ENCODE measurements at places on chromosomes 7 and 10.

DNA sequence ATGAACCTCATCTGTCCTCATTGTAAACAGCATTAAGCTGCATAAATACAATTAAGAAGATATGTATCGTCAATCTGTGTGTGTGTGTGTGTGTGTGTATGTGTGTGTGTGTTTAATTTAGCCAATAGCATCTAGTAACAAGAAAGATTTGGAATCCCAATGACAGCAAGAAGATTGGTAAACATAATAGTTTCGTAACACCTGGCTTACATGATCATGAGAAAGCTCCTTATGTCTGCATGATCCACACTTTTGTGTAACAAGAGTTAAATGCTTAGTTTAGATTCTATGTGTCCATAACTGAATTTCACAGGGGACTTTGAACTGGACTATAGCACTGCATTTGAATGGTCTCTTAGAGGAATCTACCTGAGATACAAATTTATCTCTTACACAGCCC lies 191.0 kb upstream of the BET1 start:
- no peak for DNase-seq

DNA sequence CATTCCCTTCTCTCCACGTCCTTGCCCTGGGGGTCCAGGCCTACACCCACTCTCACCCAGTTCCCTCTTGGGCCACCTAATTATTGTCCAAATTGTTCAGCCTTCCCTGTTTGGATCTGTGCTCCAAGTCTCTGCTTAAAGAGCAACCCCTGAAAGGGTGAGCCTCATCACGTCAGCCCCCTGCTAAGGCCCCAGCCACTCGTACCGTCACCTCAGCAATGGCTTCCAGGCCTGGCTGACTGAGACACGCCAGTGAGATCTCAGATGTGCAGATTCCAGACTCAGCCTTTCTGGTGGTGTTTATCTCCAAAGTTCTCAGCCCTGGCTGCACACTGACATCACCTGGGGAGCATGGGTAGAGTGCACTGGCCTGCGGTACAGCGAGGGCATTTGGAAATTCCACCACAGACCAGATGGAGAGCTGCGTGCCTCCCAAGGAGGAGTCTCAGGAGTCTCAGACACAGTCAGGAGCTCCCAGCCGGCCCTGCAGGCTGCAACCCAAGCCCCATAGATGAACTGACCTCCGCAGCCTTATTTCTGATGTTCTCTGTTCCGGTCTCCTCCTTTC lies 87.5 kb downstream of the PRKAG2 start:
- DNase-seq = no peak

DNA sequence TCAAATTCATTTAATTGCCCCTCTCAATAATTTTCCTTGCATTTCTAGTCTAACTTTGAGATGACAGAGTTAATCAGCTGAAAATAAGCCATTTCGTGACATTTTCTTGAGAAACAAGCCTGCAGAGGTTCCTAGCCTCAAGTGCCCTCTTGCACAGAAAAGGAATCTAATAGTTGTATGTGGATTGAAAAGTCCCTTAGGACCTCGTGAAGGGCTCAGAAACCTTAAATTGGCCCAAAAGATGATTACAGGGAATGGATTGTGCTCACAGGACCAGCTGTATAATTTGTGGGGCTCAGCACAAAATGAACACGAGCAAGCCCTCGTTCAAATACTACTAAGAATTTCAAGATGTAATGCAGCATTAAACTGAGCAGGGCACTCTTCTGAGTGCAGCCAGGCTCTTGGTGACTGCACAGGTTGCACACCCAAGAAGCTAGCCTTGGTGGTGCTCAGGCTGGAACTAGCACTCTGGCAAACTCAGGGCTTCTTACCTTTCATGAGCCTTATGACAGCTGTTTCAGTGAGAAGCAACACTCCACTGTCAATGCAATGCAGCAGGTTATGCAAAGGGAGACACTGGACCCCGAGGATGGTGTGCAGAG lies 102.2 kb downstream of the GSAP start:
- no peak for DNase-seq

- DNase-seq = no peak
Observed at GRCh38 chr7:134943785-134944400, 42.4 kb upstream of the AGBL3 start.

DNA sequence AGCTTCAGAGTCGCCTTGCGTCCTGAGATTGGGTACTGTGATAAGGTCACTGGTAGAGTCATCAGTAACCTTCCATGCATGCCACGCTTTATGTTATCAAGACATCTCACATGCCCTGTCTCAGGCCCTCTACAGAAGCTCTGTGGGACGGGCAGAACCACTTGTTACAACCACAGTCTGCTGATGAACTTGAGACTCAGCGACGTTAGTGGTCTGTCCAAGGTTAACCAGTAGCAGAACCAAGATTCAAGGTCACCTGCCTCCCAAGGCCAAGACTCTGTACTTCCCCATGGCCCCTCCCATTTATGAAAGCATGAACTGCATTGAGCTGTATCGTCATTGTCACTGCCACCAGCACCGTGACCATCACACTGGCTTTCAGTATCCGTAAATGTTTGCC lies 15.0 kb downstream of the IQCE start:
- DNase-seq = no peak

- DNase-seq = no peak
Observed at GRCh38 chr10:6314620-6315205, 112.0 kb downstream of the PFKFB3 start.

- no peak for DNase-seq
Observed at GRCh38 chr7:5231811-5232484, 41.9 kb downstream of the WIPI2 start.

DNA sequence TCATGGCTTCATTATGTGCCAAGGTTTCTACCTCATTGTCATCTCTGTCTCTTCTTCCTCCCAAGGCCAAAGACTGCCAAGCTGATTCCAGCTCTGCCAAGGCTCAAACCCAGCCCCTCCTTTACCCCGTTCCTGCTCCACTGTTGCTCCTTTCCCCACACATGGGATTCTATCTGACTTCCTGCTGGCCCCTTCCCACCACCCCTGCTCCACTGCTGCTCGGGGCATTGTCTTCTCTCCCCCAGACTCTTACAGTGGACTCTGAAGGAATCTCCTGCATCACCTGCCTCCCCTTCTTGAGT lies 86.3 kb downstream of the COBL start:
- no peak for DNase-seq

GRCh38 chr10:30368065-30368718 lies 19.1 kb upstream of the MTPAP start:
- no peak for DNase-seq

- no peak for DNase-seq
Observed at GRCh38 chr7:144439717-144440205, 36.3 kb upstream of the NOBOX start.

DNA sequence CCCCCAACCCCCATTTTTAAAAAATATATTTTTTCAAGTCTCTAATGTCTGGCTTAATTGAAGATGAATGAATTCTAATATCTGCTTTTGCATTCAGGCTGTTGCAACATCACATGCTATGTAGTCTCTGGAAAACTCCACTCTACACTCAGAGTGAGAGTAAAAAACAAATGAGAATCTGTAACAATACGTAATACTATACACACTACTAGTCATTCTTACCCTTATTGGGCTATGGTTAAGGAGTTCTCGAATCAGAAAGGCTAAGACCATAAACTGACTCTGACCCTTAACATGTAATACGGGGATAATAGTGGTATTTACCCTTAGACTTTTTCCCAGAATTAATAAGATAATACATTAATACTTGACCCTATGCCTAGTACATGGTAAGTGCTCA lies 42.9 kb upstream of the TMEM168 start:
- DNase-seq = no peak

GRCh38 chr7:156496363-156496769 lies 144.2 kb upstream of the RNF32 start:
- no peak for DNase-seq

GRCh38 chr7:132024290-132024689 lies 467.9 kb upstream of the PODXL start:
- DNase-seq = no peak

DNA sequence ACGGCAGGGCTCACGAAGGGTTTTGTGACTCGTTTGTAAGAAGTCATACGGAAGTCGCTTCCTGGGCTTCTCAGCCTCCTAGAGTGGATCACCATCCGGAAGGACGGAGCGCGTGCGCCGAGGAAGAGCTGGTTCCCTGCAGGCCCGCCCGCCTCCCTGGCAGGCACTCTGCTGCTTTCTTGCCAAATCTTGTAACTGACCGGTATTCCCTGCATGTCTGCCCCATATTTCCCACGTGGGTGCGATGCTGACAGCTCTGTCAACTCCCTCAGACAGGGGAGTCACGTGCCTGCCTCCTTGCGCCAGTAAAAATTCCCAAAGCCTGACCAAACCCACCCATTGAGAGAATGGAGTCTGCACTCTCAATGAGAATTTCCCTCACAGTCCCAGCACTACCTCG lies 12.7 kb downstream of the SHH start:
- DNase-seq = peak; percentile 18

DNA sequence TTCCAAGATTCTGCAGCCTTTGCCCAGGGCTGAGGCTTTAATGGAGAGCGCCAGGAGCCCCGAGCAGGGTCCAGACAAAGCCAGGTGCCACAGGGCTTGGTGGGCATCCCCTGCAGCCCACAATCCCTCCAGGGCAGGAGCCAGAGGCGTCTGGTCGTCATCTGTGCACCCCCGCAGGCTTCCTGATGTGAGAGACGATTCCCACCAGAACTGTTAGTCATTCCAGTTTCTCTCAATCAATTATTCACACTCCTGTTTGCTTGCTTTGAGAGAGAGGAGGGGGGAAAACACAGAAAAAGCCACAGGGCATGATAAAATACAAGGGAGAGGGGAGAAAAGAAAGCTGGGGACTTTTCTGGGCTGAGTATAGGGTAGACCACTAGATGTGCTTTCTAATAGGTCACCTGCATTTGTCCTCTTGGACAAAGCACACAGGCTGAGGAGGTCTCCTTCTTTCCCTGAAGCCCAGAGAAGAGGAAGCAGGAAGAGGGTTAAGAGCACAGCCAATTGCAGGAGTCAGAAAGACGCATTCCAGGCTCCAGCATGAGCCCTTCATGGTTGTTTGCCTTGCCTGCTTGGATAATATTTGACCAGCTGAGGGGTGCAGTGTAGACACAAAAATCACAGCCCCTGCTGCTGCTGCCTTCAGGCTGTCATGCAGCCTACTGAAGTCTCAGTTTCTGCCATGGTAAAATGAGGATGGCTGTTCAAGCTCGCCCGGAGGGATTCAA lies 194.4 kb downstream of the PLXNA4 start:
- no peak for DNase-seq

GRCh38 chr7:24478137-24478655 lies 95.1 kb upstream of the PALS2 start:
- DNase-seq = no peak

Measured in nucleus accumbens (tissue), 56 donors.